ENCODE measurements at places on chromosomes 1 and 21.
A peak's percentile ranks its signal among the peaks of the same experiment; 100 is the strongest.

DNA sequence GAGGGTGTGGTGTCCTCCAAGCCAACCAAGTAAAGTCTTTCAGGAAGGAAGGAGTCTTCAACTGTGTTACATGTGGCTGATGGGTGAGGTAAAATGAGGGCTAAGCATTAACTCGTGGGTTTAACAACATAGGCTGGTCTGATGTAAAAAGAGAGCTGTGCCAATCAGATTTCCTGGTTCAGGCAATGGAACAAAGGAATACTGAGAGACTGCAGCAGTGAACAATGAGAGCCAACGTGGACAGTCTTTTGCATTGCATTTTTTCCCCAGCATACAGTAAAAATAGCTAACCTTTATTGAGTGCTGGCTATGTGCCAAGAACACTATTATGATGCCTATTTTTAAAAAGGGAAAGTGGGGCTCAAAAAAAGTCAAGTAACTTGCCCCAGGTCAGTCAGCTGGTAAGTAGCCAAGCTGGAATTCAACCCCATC lies 31.1 kb downstream of the DLGAP3 start:
- H3K36me3 ChIP-seq = no peaks in the 10 kb centered on the region
- H3K27me3 ChIP-seq = peaks cover 5% of the 10 kb centered on the region
- no peaks in the 10 kb centered on the region for H3K4me1 ChIP-seq
- no peak for DNase-seq

DNA sequence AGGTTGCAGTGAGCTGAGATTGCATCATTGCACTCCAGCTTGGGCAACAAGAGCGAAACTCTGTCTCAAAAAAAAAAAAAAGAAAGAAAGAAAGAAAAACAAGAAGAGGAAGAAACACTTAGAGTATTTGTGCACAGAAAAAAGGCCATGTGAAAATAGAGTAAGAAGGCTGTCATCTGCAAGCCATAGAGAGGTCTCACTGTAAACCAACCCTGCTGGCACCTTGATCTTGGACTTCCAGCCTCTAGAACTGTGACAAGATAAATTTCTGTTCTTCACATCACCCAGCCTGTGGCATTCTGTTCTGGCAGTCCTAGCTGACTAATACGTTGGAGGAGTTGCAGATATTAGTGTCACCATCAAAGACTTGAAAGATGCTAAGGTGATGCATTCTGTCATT lies 12.1 kb upstream of the ZDHHC18 start:
- peaks cover 19% of the 10 kb centered on the region for H3K4me1 ChIP-seq
- no peaks in the 10 kb centered on the region for H3K36me3 ChIP-seq
- no peaks in the 10 kb centered on the region for H3K27me3 ChIP-seq
- no peak overlapping the region for H3K27ac ChIP-seq
- DNase-seq = no peak

DNA sequence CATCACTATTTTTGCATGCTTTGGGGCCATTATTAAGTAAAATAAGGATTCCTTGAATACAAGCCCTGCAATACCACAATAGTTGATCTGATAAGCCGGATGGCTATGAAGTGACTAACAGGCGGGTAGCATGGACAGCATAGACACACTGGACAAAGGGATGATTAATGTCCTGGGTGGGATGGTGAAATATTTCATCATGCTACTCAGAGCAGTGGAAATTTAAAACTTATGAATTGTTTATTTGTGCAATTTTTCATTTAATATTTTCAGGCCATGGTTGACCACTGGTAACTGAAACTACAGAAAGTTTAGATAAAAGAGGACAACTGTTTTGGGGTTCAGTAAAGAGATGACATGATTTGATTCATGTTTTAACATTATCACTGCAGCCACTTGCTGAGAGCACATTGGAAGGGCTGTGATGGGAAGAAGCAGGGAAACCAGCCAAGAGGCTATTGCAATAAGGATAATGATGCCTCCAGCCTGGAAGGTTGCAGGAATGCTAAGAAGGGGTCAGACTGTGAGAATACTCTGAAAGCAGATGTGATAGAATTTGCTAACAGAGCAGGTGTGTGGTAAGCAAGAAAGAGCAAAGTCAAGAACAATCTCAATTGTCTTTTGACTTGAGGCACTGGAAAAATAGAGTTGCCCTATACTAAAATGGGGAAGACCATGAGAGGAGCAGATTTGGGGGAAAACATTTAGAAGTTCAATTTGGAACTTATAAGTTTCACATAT lies 62.5 kb upstream of the TNFSF4 start:
- no peak overlapping the region for H3K4me3 ChIP-seq
- DNase-seq = no peak
- no peaks in the 10 kb centered on the region for H3K4me1 ChIP-seq

DNA sequence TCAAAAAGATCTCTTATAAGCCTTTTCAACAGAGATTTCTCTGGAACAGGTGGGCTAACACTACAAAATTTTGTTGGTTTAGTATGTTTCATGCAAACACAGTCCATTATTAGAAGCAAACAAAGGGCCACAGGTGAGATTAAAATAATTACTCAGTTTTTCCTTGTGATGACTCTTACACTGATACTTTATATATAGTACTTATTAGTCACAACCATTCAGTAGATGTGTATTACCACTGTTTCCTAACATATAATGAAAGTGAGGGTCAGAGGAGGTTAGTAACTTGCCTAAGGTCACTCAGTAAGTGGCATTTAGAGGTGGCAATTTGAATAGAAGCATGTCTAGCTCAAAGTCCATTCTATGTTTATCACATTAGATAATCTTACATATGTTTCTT lies 44.2 kb downstream of the CYYR1 start:
- H3K27me3 ChIP-seq = no peaks in the 10 kb centered on the region
- H3K36me3 ChIP-seq = no peaks in the 10 kb centered on the region
- DNase-seq = no peak
- H3K4me1 ChIP-seq = no peaks in the 10 kb centered on the region
- H3K4me3 ChIP-seq = no peak overlapping the region

DNA sequence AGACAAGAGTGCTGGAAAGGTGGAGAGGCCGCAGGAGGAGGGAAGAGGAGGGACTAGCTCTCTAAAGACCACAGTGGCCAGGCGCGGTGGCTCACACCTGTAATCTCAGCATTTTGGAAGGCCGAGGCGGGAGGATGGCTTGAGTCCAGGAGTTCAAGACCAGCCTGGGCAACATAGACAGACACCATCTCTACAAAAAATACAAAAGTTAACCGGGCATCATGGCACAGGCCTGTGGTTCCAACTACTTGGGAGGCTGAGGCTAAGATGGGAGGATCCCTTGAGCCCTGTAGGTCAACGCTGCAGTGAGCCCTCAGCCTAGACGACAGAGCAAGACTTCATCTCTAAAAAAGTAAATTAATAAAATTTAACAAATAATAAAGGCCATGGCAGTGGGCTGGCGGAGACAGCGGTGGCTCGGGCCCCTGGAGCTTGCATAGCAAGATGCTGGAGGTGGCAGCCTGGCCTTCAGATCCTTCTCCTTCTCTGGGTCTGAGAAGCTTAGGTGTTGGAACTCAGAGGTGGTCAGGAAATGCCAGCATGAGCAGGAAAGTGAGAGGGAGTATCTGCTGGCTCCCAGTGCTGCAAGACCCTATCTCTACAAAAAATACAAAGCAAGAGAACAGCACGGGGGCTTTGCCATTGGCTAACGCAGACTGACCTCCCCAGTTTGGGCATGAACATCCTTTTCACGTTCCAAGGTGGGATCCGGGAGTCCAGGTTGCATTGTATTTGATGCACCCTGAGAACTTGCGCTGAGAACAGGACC lies 10.7 kb downstream of the WNT3A start:
- H3K27ac ChIP-seq = no peak overlapping the region
- no peak for DNase-seq
- H3K4me3 ChIP-seq = no peak overlapping the region
- H3K4me1 ChIP-seq = no peaks in the 10 kb centered on the region
- H3K36me3 ChIP-seq = no peaks in the 10 kb centered on the region
- peaks cover 2% of the 10 kb centered on the region for H3K27me3 ChIP-seq

DNA sequence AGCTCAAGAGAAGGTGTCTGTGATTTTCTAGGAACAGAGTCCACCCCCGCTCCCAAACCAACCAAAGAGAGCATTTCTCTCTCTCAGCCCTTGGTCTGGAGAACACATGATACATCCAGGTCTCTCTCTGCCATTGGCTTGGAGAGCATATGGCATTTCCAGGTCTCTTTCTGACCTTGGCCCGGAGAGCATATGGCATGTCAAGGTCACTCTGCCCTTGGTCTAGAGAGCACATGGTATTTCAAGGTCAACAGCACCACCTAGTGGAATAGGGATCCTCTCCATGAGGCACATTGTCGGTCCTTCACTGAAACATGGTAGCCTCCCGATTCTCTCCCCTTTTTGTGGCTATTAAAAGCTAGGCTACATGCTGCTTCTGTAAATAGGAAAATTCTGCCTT lies 437.7 kb upstream of the OLFM3 start:
- H3K27me3 ChIP-seq = no peaks in the 10 kb centered on the region
- H3K27ac ChIP-seq = no peak overlapping the region
- H3K4me3 ChIP-seq = no peak overlapping the region
- DNase-seq = no peak
- no peaks in the 10 kb centered on the region for H3K4me1 ChIP-seq

DNA sequence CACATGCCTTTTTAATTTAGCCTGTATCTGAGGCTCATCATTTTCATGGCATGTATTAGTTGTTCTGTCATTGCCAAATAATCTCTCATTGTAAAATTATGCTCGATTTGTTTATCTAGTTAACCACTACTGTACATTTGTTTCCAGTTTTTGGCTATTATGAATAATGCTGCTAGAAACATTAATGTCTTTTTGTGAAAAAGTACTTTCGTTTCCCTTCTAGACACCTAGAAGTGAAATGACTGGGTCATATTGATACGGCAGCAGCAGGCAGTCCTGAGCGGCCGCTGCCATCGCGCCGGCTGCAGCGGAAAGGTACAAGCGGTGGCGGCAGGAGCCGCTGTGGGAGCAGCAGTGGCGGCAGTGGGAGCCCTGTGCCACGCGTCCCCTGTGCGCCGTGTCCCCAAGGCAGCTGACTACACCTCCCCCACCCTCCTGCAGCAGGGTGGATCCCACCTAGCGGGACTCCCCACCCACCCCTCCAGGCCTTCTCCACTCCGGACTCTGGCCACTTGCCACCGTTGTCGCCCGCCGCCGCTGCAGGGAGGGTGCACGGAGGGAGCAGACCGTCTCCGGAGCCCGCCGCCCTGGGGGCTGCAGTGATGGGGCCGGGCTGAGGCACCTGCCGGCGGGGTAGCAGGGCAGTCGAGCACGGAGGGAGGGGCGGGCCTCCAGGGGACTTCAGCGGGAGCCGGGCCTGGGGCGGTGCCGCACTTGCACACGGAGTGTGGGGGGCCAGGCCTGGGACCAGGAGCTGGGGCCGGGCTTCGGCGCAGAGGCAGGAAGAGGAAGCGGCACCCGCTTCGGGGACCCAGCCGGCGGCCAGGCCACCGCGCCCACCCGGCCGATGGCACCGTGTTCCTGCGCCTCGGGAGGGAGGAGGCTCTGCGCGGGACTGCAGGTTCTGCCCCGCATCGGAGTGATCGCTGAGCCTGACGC lies 66.8 kb upstream of the RGS7 start:
- peak; percentile 1 for DNase-seq
- H3K36me3 ChIP-seq = no peaks in the 10 kb centered on the region
- peaks cover 9% of the 10 kb centered on the region for H3K4me1 ChIP-seq
- peak overlapping the region; percentile 49 for H3K4me3 ChIP-seq
- H3K27me3 ChIP-seq = peaks cover 16% of the 10 kb centered on the region

GRCh38 chr1:201887116-201887866 lies 1.4 kb upstream of the SHISA4 start:
- no peak overlapping the region for H3K27ac ChIP-seq
- H3K4me3 ChIP-seq = peak overlapping the region; percentile 62
- H3K27me3 ChIP-seq = peaks cover 8% of the 10 kb centered on the region
- no peaks in the 10 kb centered on the region for H3K4me1 ChIP-seq

DNA sequence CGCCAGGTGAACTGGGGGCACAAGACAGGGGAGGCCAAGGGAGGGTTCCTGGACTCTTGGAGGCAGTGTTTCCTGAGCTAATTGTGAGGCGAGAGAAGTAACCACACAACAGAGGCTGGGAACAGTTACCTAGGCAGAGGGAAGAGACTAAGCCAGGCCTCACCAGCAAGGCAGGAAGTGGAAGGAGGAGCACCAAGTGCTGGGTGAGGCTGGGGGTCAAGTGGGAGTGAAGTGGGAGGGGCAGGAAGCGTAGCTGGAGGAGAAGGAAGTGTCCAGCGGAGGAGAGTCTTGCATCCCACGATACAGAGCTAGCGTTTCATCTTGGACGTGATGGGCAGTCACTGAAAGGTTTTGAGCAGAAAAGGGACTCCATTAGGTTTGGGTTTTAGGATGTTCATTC lies 48.3 kb upstream of the CAPZB start:
- H3K4me3 ChIP-seq = no peak overlapping the region
- no peaks in the 10 kb centered on the region for H3K36me3 ChIP-seq
- no peak for DNase-seq
- H3K27me3 ChIP-seq = no peaks in the 10 kb centered on the region
- H3K27ac ChIP-seq = no peak overlapping the region
- H3K4me1 ChIP-seq = peaks cover 3% of the 10 kb centered on the region

DNA sequence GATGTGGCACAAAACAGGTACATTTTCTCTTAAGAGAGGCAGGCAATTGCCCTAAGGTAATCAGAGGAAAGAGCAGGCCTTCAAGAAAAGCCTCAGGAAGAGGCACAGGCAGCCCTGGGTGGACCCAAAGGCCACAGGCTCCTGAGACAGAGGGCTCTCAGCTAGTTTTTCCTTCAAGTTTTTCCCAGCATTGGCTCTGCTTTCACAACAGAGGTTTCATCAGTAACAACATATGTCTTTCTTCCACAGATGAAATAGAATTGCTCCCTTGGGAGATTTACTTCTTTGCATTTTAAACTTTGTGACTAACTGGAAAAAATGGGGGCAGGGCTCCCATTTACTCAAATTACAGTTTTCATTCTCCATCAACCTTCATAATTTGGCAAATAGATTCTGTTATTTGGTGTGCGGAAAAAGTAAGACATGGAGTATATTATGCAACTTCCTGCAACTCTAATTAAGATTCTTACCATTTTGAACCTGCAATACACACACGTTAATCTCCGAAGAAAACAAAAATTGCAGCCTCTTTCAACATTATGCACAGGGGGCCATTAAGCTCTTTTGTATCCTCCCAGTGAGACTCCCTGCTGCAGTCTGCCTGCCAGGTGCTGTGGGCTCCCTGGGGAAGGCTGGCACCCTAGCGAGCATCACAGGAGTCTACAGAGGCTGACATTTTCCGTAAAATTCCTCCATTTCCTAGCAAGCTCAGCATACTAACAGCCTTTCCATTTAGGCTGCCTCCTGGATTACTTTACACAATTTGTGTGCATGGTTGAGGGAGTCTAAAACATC lies 282.3 kb downstream of the USH2A start:
- no peak for DNase-seq
- no peaks in the 10 kb centered on the region for H3K27me3 ChIP-seq
- H3K4me1 ChIP-seq = no peaks in the 10 kb centered on the region
- H3K36me3 ChIP-seq = no peaks in the 10 kb centered on the region
- H3K4me3 ChIP-seq = no peak overlapping the region
